Endothelial cell (in vitro differentiated cells): ENCODE measurements at places on chromosomes 6 and 20. TPM values are rescaled to one million over a fixed set of nuclear protein-coding genes. Genes with fewer than 3 reads are reported as not detected.

CCN2 gene
- total RNA-seq = 12.0 TPM

PCSK2 gene
- total RNA-seq = 1.0 TPM

EBF4 gene
- total RNA-seq = 5.9 TPM

TMEM217 gene
- total RNA-seq = 5.4 TPM

- DNase-seq = no peak
Measured at GRCh38 chr6:154605178-154605881, 94.8 kb upstream of the CNKSR3 start.
